SW 1271 (cell line): ENCODE measurements at places on chromosomes 5 and 9.

GRCh38 chr5:32274548-32275395, 38.0 kb downstream of the MTMR12 start:
- DNase-seq, result no peak

DNA sequence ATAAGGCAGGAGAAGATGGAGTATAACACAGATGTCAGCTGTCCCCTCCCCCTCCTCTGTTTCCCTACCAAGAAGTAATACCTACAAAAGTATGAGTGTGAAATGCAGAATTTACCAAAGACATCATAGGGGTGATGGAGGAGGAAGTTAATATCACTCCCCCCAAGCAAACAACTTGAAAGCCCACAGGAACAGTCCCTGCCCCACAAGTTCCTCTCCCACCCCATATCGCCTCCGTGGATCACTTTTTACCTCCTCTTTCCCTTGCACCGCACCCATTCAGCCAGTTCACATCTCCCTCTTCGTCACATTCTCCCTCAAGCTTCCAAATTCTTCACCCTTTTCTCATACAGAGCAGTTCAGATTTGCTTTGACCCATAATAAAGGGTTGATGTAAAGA, 7.0 kb upstream of the SIL1 start:
- no peak for DNase-seq

- DNase-seq, result no peak
Observed at GRCh38 chr5:158264264-158264663, 405.3 kb upstream of the CLINT1 start.

GRCh38 chr5:40678460-40679147, 1.1 kb upstream of the PTGER4 start:
- DNase-seq, result no peak

DNA sequence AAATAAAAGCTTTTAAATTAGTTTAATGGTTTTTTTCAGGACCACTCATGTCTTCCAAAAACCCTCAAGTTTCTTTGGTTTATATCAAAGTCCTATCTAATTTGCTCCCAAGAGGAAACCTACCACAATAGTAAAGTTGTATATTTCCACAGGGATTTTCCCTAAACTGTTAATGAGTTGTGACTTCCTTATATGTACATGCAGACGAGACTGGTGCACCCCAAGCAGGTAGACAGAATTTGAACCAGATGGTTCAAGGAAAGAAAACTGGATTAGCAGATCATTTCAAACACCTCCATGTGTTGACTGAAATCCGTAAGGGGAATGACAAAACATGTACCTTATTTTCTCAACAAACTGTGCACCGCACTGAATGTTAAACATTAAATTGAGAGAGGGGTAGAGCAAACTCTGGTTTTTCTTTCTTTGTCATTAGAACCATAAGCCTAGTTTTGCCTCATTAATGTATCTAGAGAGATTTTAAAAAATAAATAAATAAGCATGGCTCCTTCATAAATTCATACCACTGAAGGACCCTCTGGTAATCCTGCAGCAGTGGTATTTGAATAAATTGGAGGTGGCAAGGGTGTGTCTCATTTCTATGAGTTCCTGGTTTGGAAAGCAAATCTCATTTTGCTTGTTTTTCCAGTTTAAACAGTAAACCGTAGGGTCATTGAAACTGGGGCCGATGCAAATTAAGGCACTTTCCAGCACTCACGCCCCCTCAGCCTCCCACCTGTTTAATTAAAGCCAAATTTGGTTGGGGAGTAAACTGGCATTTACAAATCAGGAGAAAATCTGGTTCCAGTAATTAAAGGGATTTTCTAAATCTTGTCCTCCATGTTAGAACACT, 51.1 kb downstream of the ENC1 start:
- no peak for DNase-seq

GRCh38 chr9:19682397-19682796, 106.4 kb downstream of the SLC24A2 start:
- no peak for DNase-seq

GRCh38 chr5:143011585-143011984, 241.4 kb downstream of the ARHGAP26 start:
- no peak for DNase-seq

GRCh38 chr5:76732405-76733048, 16.6 kb downstream of the F2R start:
- DNase-seq, result no peak

DNA sequence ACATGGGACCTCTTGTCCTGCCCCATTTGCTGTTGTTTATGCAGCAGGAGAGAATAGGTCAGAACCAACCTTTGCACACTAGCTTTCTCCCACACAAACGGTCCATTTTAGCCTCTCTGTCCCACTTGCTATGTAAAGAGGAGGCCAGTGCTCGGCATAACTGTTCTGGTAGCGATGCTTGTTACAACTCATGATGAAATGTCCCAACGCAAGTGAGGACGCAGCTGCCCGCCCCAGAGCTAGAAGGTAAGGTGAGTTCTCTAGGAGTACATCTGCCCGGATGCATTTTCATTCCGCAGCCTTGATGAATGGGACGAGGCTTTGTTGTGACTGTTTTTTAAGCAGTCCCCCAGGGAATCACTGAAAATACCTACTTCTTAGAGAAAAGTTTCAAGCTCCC, 14.1 kb downstream of the S1PR3 start:
- DNase-seq, result no peak

DNA sequence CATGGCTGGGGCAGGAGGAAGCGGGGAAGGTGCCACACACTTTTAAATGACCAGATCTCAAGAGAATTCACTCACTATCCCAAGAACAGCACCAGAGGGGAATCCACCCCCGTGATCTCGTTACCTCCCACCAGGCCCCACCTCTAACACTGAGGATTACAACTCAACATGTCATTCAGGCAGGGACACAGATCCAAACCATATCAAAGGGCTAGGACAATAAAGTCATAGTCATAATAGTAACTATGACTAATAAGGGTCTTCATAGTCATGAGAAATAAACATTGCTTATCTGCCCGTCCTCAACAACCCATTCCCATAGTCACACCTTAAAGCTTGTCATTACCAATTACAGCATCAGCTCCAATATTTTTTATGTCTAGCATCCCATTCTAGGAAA, 65.3 kb upstream of the SMC2 start:
- DNase-seq, result no peak

DNA sequence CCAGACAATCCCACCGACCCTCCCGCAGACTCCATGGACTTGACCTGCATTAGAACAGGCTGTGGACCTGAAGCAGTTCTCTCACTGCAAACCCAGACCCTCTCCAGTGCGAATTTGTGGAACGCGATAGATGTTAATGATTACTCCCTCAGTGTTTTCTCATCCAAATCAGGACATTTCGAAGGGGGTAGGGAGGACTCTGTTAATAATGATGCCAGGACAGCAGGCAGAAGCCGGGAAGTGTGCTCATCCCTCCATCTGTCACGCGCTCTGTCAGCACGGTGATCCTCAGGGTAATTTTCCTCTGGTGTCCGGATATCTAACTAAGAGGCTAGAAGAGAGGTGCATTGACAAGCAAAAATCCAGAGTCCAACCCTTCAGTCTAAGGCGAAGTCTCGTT, 18.8 kb downstream of the RAPGEF1 start:
- DNase-seq, result no peak

DNA sequence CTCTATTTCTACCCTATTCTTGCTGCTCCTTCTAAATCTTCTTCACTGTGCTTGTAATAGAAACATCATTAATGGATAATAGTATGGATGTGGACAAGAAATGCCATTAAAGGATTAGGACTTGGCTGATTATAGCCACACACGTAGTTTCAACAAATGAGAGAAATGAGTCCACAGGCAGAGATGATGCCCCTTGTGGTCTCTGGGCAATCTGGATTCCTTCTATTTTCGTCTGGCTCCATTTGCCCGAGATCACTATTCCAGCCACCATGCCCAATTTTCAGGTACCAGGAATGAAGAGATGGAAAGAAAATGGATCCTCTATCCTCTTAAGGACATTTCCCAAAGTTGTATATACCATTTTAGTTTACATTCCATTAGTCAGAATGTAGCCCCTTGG, 13.2 kb downstream of the VLDLR start:
- no peak for DNase-seq

DNA sequence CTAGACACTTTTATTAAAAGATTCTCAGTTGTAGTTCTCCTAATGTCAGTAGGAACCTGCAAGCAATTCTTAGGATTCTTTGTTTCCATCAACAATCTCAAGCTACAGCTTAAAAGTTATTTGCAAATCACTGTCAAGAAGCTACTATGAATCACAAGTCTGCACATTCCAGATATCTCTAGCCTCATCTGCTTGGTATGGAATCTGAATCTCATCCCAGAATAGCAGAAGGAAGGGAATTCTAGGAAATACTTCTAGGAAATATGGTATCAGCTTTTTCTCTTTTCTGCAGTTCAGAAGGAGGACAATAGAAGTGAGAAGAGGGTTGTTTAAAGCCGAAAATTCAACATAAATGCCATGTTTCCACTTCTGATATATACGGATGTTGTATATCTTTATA, 792.2 kb upstream of the CDH9 start:
- peak; percentile 6 for DNase-seq

DNA sequence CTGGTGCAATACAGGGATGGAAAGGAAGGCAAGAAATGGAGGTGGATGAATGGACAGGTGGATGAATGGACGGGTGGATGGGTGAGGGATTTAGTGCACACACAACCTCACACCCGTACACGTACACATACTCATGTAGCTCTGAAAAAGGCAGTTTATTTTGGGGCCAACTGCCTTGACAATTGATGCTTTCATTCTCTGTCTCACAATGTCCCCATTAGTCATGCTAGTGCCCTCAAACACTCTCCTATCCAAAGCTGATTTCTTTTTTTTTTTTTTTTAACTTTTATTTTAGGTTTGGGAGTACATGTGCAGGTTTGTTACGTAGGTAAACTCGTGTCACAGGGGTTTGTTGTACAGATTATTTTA, 495.0 kb downstream of the DMAC1 start:
- no peak for DNase-seq

DNA sequence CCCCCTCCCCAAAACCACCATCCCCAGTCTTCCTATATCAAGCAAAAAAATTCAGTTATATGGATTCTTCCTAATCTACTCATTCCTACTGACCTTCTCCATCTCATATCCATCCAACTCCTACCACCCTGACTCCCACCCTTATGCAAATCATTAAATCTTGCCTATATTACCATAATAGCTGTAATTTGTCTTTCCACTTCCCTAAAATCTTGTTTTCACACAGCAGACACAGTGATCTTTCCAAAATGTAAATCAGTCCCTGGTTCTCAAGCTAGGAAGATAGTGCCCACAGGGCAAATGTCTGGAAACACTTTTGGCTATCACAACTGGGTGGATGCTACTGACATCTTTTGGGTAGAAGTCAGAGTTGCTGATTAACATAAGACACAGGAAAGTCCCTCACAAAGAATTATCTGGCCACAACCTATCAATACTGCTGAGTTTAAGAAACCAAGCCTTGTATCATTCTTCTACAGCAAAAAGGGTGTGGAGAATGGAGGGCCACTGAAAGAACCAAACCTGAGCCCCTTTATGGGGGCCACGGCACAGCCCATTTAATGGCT, 1.4 kb downstream of the SRA1 start:
- DNase-seq, result no peak

DNA sequence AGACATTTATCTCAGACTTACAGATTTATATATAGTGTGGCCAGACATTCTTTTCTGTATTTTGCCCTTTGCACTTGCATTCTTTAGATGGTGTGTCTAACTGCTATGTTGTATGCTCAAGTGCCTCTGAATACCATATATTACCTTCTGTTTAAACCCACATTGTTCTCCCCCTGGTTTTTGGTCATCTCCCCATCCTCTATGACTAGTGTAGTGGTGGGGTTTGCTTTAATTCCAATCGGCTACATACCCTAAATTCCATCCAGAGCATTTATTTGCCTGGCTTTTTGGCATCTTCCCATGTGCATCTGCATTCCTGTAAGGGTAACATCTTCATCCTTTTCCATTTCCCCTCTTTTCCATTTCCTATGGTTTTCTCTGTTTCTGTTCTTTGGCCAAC, 271.0 kb upstream of the SLC30A5 start:
- no peak for DNase-seq

DNA sequence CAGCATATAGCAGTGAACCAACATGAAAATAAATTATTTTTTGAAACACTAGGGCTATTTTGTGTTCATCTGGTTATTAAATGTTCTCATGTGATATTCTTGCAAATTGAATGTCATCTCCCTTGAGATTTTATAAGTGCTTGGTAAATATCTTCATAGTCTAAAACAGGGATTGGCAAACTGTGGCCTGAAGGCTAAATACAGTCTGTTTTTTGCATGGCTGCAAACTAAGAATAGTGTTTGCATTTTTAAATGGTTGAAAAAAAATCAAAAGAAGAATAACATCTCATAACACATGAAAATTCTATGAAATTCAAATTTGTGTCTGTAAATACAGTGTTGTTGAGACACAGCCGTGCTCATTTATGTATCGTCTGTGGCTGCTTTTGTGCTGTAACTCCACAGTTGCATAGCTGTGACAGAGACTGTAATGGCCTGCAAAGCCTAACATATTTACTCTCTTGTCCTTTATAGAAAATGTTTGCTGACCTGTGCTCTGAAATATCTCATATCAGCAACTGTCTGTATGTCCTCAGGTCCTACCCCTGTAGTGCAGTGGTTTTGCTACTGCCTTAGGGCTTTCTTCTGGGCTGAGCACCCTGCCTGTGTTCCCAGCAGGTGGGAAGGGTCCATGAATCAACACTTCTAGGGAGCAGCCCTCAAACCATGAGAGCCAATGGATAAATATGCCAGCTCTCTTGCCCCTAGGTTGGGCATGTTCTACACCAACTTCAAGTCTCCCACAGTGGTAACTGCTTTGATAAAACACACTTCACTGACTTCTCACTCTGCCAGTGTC, 41.7 kb upstream of the ARRDC3 start:
- no peak for DNase-seq

DNA sequence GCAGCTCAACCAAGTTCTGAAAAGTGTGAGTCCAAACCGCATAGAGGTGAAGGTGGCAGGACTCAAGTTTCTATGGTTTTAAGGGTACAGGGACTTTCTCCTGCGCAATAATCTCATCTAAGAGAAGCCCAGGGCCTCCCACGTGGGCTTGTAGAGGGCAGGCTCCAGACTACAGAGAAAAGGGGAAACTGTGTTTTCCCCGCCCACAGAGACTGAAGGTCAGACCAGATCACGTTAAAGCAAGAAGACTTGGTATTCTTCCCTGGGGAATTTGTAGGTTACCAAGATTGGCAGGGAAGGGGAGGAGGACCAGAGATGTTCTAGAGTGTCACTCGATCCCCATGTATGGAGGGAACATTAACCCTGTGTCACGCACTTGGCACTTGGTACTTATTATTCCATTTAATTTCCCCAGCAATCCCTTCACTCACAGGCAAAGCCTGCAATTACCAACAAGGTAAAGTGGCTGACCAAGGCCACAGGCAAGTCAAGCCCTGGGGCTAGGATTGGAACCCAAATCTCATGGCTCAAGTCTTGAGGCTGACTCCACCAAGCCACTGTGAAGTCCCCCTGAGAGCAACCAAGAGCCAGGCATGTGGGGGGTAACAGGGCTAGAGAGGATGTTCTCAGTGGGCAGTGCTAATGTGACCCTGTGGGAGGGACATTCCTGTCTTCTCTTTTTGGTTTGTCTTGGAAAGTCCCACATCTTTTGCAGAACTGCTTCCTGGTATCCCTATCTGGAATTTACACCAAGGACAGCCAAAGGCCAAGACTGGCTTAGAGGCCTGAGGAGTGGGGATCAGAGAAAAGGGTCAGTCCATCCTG, 18.3 kb upstream of the NEK6 start:
- DNase-seq, result no peak

GRCh38 chr9:33628865-33629410, 104.9 kb downstream of the ANKRD18B start:
- no peak for DNase-seq
